Lung (tissue), 17 donors: ENCODE measurements at places on chromosomes 2 and 18. TPM values are rescaled to one million over a fixed set of nuclear protein-coding genes. Genes with fewer than 3 reads are reported as not detected.

GRCh38 chr2:57892920-57893319 is 153.7 kb upstream of the VRK2 start:
- no peak overlapping the region for H3K4me3 ChIP-seq
- no peaks in the 10 kb centered on the region for H3K4me1 ChIP-seq
- H3K36me3 ChIP-seq, result peaks cover 2% of the 10 kb centered on the region

DNA sequence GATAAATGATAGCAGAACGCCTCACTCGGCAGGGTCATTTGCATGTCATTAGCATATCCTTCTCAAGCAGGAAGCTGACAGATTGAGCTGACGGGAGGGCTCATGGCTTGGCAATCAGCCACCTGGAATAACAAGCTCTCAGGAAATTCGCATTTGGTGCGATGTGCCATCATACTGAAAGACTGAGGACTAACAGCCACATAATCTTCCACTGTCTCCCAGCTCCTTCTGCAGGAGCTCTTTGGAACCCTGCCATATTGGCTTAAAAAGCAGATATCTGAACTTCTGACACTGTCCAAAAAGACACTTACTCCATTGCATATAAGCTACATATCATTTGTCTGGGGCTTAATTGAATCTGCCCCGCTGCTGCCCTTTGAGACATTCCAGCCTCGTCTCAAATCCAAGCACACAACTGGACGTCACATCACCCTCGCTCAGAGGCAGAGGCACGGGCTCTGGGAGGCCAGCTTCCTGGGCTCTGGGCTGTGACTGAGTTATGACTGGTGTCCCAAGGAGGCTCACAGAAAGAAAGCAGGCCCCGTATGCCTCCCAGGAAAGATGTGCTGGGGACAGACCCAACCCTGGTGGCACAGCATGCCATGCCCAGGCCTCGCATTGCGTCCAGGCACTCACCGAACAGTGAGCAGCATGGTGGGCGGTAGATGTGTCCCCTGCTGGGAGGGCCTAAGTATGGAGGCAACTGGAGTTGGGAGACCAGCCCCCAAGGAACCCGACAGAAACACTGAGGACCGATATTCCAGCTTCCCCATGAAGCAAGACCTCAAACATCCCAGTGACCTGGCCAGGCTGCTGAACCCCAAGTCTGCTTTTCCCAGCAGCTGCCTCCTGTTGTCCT is 228.0 kb downstream of the ATAD2B start:
- H3K27ac ChIP-seq, result no peak overlapping the region
- H3K4me1 ChIP-seq, result no peaks in the 10 kb centered on the region
- peak; percentile 81 for DNase-seq
- peaks cover 9% of the 10 kb centered on the region for H3K36me3 ChIP-seq
- H3K4me3 ChIP-seq, result no peak overlapping the region

DNA sequence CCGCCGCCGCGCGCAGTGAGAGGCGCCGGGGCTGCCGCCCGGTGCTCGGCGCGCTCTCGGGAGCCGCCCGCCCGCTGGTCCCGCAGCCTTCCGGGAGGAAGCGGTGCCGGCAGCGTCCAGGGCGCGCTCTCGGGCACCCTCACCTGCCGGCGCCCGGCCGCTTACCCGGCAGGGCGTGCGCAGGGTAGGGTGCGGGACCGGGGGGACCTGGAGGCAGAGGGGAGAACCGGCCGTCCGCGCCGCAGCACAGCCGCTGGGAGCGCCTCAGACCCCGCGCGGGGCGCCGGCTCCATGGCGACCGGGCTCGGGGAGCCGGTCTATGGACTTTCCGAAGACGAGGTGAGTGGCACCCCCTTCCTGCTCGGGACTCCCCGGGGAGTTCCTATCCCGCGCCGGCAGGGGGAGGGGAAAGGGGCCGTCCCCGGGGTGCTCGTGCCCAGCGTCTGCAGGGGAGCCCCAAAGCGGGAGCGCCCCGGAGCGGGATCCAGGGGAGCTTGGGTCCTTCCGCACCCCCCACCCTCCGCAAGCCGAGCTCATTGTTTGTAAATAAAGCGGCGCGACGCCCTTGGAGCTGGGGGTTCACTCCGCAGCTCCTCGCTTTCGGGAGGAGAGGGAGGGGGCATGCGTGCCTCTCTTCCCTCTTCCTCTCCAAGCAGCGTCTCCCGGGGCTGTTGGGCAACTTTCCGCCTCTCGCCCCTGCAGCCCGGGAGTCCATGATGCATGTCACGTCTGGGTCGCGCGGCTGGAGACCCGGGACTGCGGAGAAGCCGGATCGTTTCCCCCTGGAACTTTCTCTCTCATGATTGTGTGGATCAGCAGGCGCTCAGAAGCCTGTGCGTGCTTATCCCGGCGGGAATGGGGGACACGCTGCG is 580 bp downstream of the NEDD4L start:
- H3K27ac ChIP-seq, result peak overlapping the region; percentile 83
- peak; percentile 73 for DNase-seq
- peak overlapping the region; percentile 79 for H3K4me3 ChIP-seq
- no peaks in the 10 kb centered on the region for H3K36me3 ChIP-seq
- H3K27me3 ChIP-seq, result no peaks in the 10 kb centered on the region
- H3K4me1 ChIP-seq, result no peaks in the 10 kb centered on the region

- H3K36me3 ChIP-seq, result no peaks in the 10 kb centered on the region
- H3K27me3 ChIP-seq, result no peaks in the 10 kb centered on the region
- H3K27ac ChIP-seq, result peak overlapping the region; percentile 81
- H3K4me3 ChIP-seq, result peak overlapping the region; percentile 54
Observed at GRCh38 chr2:235493402-235493774, 455 bp upstream of the AGAP1 start.

DNA sequence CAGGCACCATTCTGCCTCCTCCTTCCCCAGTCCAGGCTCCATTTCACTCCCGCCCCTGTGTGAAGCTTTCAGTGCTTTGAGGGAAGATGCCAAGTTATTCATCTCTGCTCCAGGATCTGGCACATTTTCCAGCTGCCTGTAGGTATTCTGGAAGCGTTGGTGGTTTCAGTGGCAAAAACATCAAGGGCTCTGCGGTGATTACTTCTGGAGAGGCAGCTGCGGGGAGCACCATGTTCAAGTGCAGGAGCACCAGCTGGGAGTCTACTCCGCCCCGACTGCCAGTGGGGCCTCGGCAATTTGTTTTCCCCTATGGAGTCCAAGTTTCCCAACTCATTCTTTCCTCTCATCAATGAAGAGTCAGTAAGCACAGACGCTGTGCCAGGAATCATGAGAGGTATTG is 211.7 kb downstream of the CLIP4 start:
- DNase-seq, result no peak
- H3K27ac ChIP-seq, result no peak overlapping the region
- no peak overlapping the region for H3K4me3 ChIP-seq
- H3K4me1 ChIP-seq, result no peaks in the 10 kb centered on the region
- no peaks in the 10 kb centered on the region for H3K27me3 ChIP-seq

DNA sequence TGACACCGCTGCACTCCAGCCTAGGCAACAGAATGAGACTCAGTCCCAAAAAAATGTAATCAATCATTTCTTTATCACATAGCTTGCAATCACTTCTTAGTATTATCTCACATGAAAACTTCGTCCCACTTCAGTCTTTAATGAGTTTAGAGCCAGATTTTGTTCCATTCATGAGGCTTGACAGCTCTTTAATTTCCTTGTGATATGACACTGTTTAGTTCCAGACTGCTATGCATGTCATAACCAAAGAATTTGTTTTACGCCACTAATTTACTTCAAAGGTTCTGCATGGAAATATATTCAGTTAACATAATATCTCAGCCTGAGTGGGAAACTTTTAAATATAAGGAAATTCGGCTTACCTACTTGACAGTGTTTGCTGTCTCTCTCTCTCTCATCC is 113.1 kb downstream of the ZNF532 start:
- no peak overlapping the region for H3K27ac ChIP-seq
- DNase-seq, result no peak
- H3K4me1 ChIP-seq, result peaks cover 2% of the 10 kb centered on the region
- H3K27me3 ChIP-seq, result no peaks in the 10 kb centered on the region
- no peak overlapping the region for H3K4me3 ChIP-seq

GRCh38 chr2:147365622-147366021 is 479.2 kb upstream of the ACVR2A start:
- H3K27ac ChIP-seq, result no peak overlapping the region
- DNase-seq, result peak; percentile 7
- H3K4me3 ChIP-seq, result no peak overlapping the region
- no peaks in the 10 kb centered on the region for H3K36me3 ChIP-seq

DNA sequence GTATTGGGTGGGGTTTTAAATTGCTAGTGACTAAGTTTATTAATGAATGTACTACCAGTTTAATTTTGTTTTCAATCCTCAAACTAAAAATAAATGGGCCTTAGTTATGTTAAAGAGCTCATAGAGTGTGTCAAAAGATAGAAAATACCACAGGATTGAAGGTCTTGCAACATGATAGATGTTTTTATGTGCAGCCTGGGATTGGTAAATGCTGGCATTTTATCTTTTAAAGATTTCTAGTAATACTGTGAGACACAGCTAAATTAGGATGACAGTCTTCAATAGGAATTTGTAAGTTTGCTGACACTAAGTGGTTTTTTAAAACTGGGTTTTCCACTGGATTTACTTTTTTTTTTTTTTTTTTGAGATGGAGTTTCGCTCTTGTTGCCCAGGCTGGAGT is 122.3 kb downstream of the HAUS1 start:
- H3K36me3 ChIP-seq, result no peaks in the 10 kb centered on the region
- H3K27ac ChIP-seq, result no peak overlapping the region
- H3K4me1 ChIP-seq, result no peaks in the 10 kb centered on the region

- H3K27ac ChIP-seq, result no peak overlapping the region
- no peaks in the 10 kb centered on the region for H3K27me3 ChIP-seq
- H3K4me3 ChIP-seq, result no peak overlapping the region
- DNase-seq, result no peak
- H3K36me3 ChIP-seq, result peaks cover 46% of the 10 kb centered on the region
Observed at GRCh38 chr2:217801711-217802110, 201.1 kb downstream of the TNS1 start.

- H3K27ac ChIP-seq, result no peak overlapping the region
- H3K36me3 ChIP-seq, result no peaks in the 10 kb centered on the region
- DNase-seq, result no peak
- H3K4me3 ChIP-seq, result no peak overlapping the region
- peaks cover 16% of the 10 kb centered on the region for H3K4me1 ChIP-seq
Observed at GRCh38 chr2:121307048-121307447, 22.0 kb upstream of the TFCP2L1 start.

DNA sequence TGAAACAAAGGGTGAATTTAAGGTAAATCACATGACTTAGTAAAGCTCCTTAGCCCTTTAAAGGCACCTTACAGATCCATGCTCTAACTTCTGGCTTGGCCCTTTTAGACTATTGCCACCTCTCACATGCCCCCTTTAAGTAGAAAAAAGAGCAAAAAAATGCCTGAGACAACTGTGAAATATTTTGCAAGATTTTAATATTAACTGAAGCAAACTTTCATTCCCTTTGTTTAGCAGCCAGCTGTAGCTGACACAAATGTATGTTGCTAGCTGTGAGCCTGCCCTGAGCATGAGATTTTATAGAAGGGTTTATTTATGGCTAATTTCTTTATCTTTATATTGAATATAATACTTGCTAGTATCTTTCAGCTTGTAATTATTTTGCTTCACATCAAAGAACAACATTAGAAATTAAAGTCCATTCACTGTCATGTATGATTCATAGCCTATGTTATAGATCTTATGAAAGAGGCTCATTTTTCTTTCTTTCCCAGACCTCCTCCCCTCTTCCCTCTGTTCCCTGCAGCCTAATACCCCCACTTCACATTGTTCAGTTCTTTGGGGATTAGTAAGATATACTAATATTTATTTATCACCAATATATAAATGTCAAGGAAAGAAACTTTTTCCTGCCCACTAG is 637.2 kb upstream of the ZEB2 start:
- peak overlapping the region; percentile 33 for H3K27ac ChIP-seq
- no peaks in the 10 kb centered on the region for H3K27me3 ChIP-seq
- peak; percentile 24 for DNase-seq
- H3K4me1 ChIP-seq, result peaks cover 22% of the 10 kb centered on the region

DNA sequence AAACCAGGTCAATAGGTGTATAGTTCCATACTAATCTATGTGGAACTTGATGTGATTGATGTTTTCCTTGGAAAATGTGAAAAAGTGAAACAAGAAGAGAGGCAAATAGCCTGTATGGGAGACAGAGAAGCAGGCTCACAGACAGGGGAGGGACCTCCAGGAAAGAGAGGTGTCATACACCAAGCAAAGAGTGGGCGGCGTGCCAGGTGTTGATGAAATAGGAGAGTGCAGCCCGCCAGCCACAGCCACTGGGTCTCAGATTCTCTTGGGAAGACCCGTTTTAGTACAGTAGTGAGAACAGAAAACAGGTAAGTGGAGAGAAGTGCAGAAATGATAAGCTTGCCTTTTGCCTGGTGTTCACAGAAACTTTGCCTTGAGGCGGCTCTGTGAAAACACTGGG is 301.9 kb downstream of the ZNF407 start:
- no peaks in the 10 kb centered on the region for H3K36me3 ChIP-seq
- DNase-seq, result peak; percentile 24
- H3K27me3 ChIP-seq, result no peaks in the 10 kb centered on the region
- no peak overlapping the region for H3K4me3 ChIP-seq
- H3K4me1 ChIP-seq, result peaks cover 2% of the 10 kb centered on the region

- DNase-seq, result no peak
- H3K27me3 ChIP-seq, result peaks cover 8% of the 10 kb centered on the region
- H3K27ac ChIP-seq, result no peak overlapping the region
- H3K4me3 ChIP-seq, result no peak overlapping the region
- H3K4me1 ChIP-seq, result no peaks in the 10 kb centered on the region
- no peaks in the 10 kb centered on the region for H3K36me3 ChIP-seq
Observed at GRCh38 chr2:219650426-219651248, 23.2 kb downstream of the SLC4A3 start.

DNA sequence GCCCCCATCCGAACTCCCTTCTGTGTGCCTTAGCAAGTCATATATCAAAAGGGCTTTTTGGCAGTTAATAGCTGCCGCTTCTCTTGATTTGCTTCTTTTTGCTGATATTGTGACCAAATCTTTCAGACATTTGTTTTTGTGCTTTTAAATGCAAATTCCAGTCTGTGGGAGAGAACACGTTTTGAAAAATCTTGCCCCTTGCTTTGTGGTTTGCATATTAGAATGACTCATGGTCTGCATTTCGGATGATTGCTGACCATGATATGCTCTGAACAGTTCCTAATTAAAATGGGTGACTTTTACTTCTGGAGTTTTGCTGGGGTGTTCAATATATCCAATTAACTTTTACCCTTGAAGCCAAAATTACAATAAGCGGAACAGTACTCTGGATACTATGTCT is 58.2 kb upstream of the ST6GAL2 start:
- no peaks in the 10 kb centered on the region for H3K36me3 ChIP-seq
- H3K4me3 ChIP-seq, result no peak overlapping the region
- no peak overlapping the region for H3K27ac ChIP-seq
- H3K4me1 ChIP-seq, result no peaks in the 10 kb centered on the region

LCT gene
- 0.06 TPM for total RNA-seq

ITPRIPL1 gene
- 1.9 TPM for total RNA-seq

GREB1L gene
- 0.28 TPM for total RNA-seq

NEU2 gene
- total RNA-seq, result not detected

SCN9A gene
- 46.4 TPM for total RNA-seq

C2orf80 gene
- not detected for total RNA-seq

ALPP gene
- 7.0 TPM for total RNA-seq

PGAP1 gene
- 11.5 TPM for total RNA-seq

CNTNAP5 gene
- 0.03 TPM for total RNA-seq

CHAC2 gene
- total RNA-seq, result 1.6 TPM

ASPRV1 gene
- 2.9 TPM for total RNA-seq

ELOA2 gene
- total RNA-seq, result not detected

SKA1 gene
- 1.3 TPM for total RNA-seq

KLHL41 gene
- 1.6 TPM for total RNA-seq

OXER1 gene
- 1.7 TPM for total RNA-seq

GPR45 gene
- not detected for total RNA-seq

NPHP1 gene
- total RNA-seq, result 17.1 TPM
